ENCODE measurements at places on chromosomes 11 and 22. TPM values are rescaled to one million over a fixed set of nuclear protein-coding genes. Genes with fewer than 3 reads are reported as not detected.

Gene CDON
- 2.3 TPM for total RNA-seq

Gene TEX54
- total RNA-seq = not detected

Gene ST14
- total RNA-seq = not detected

Gene CCDC90B
- total RNA-seq = 58.3 TPM

Gene TBX1
- under 0.01 TPM for total RNA-seq

Gene GAL
- total RNA-seq = not detected

Gene SOX6
- 22.0 TPM for total RNA-seq

Gene DDI1
- total RNA-seq = under 0.01 TPM

Gene PGR
- 4.5 TPM for total RNA-seq

Gene MISFA
- total RNA-seq = under 0.01 TPM

Gene PGA3
- total RNA-seq = 0.64 TPM

Gene YPEL1
- under 0.01 TPM for total RNA-seq

Gene MPZL2
- total RNA-seq = not detected

Gene RAB1B
- total RNA-seq = 89.5 TPM

All from fibroblast of villous mesenchyme (primary cell).